ENCODE measurements at places on chromosomes 7 and 10.

DNA sequence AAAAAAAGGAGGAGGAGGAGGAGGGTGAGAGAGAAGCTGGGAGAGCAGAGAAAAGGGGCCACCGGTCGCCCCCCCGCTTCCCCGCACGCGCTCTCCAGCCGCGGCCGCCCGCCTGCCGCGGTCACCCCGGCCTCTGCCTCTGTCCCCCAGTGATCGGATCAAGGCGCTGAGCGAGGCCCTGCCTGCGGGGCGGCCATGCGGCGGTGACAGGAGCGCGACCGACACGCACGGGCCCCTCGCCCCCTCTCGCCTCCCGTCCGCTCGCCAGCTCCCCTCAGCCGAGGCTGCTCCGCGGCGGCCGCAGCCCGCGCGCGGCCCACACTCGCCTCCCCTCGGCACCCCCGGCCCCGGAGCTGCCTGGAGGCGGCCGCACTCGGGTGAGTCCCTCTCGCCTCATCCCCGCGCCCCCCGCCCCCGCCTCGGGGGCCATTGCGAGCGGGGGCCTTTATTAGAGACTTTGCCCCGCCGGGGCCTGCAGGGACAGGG, at the start of gene GTF2I:
Gene GTF2I (plus strand): TSS at position 27 of the 486 bp plus-strand sequence. CDS start 31,411 bp downstream, outside the sequence.
- no peak for DNase-seq

GRCh38 chr10:47264797-47265281, 35.2 kb upstream of the GDF10 start:
- peak; percentile 50 for DNase-seq

DNA sequence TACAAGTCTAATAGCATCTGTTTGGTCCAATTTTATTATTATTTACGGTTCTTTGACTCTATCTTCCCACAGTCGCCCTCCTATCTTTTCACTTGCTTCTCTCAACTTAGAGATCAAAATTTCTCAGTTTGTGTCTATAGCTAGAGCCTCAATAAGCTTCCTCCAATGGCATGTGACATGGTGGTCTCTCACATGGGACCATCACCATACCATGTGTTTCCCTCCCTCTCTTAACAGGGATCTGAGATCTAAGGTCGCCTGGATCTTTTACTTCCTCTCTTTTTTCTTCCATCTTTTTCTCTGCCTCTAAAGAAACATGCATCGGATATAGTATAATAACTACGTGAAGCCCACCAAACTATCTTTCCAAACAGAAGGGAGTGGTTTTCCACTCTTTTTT, 1.8 kb downstream of the PKD2L1 start:
- no peak for DNase-seq

DNA sequence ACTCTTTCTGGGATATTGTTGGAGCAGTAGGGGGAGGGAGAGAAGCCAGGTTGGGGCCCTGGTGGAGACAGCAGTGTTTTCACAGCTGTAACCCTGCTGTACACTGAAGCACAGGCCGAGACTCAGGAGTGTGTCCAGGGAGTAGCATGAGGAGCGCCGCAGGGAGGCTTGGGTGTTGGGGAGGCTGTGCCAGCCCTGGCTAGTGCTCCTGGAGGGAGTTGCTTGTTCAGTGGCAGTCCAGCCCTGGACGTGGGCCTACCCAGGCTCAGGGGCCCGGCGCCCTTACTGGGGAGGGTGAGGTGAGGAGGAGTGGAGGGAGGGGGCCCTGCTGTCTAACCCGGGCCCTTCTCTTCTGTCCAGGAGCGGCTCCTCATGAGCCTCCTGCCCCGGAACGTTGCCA, 35.9 kb downstream of the ADCY1 start:
- no peak for DNase-seq

Data from activated T-cell treated with anti-CD3 and anti-CD28 coated beads for 48 hours (primary cell).